HTR-8/SVneo (cell line): ENCODE measurements at places on chromosomes 2 and 18.

- no peak for DNase-seq
Observed at GRCh38 chr2:86552889-86553288, 10.4 kb downstream of the CHMP3 start.

GRCh38 chr2:48266698-48267097 lies 263.3 kb upstream of the STON1 start:
- DNase-seq, result no peak

GRCh38 chr2:204470621-204471196 lies 74.6 kb upstream of the PARD3B start:
- DNase-seq, result no peak

DNA sequence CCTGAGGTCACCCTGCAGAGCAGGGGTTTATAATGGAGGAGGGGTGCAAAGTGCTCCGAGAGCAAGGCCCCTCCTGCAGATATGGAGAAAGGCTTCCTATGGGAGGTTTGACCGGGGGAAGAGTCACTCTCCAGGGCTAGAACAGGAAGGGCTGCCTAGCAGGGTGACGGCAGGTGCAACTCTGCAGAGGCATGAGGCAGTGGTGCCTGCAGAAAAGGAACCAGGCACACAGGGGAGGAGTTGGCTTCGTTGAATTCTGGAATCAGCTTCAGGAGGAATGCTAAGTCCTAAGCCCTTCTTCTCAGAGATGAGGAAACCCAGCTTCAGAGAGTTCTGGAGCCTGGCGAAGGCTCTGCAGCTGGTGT lies 17.5 kb upstream of the HPCAL1 start:
- DNase-seq, result no peak

DNA sequence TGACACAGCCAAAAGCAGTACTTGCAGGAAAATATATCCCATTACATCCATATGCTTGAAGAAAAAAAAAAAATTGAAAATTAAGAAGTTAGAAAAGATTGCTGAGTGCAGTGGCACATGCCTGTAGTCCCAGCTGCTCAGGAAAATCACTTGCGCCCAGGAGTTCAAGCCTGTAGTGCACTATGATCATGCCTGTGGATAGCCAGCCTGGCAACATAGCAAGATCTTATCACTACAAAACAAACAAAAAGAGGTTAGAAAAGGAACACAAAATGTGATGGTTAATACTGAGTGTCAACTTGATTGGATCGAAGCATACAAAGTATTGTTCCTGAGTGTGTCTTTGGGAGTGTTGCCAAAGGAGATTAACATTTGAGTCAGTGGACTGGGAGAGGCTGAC lies 361.9 kb downstream of the NYAP2 start:
- no peak for DNase-seq

- no peak for DNase-seq
Observed at GRCh38 chr18:7870855-7871254, 303.7 kb downstream of the PTPRM start.

DNA sequence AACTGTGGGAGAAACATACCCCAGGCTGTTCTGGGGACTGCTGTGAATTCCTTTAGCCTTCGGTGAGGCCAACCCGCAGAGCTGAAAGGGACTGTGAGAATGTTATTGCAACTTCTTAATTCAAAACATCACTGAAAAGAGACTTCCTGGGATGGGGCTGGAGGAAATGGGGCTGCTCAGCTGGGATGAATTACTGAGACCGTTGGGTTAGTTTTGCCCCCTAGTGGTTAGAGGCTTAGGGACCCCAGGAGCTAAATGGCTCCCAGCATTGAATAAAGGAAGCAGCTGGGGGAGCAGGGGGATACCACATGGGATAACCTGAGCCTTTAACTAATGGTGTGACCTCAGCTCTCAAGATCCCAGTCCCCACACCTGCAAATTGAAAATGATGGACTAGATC lies 941.1 kb upstream of the FANCL start:
- DNase-seq, result peak; percentile 10

GRCh38 chr18:75544496-75544895 lies 117.0 kb upstream of the SMIM21 start:
- no peak for DNase-seq

DNA sequence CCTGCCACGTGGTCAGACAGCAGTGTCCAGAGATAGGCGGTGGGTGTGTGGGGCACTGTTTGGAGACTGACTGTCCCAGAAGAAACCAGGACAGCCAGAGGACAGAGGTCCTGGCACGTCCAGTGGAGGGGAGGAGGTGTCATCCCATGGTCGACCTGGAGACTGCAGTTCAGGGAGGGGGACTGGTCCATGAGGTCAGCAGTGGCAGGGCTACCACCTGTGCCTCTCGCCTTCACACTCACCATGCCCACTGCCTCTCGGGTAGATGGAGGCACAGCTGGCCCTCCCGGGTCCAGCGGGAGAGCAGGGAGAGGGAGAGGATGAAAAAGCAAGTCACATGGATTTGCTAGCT lies 53.9 kb downstream of the INHBB start:
- no peak for DNase-seq

GRCh38 chr2:27914041-27914804 lies 23.7 kb downstream of the BABAM2 start:
- no peak for DNase-seq

- no peak for DNase-seq
Observed at GRCh38 chr2:133765658-133766057, 197.4 kb upstream of the NCKAP5 start.

DNA sequence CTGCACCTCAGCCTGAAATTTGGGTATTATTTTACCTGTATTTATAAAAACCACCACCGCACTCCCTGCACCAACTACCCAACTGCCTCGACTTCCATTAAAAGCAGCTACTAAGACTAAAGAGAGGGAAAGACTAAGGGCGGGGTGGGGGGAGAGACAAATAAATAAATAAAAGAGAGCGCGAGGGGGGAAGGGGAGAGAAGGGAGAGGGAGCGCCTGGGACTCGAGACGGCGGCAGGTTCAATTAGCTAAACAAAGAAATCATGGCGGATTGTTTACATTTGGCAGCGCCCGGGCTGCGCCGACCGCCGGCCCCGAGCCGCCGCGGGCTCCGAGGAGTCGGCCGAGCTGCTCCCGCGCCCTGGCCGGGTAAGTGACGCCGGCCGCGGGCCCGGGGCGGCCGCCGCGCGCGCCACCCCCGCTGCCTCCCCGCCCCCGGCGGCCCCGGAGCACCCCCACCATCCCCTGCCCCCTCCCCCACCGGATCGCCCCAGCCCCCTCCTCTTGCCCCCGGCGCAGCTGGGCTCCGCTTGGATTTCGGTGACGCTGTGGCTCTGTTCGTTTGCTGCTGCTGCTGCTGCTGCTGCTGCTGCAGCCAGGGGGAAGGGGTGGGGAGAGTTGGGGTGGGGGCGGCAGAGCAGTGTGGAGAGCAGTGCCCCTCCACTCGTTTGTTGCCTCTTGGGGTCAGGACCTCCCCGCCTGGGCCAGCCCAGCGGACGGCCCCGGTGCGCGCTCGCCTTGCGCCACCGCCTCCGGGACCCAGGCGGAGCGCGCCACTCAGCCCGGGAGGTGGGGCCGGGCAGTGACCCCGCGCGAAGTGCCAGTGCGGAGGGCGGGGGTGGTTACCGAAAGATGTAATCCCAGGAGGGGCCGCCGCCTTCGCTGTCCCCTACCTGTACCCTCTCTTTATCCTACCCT lies 187.2 kb upstream of the FANCL start:
- DNase-seq, result no peak

GRCh38 chr2:183125659-183126341 lies 1.6 kb downstream of the NUP35 start:
- DNase-seq, result no peak

GRCh38 chr2:180006231-180006630 lies 866 bp downstream of the CWC22 start:
- no peak for DNase-seq

- no peak for DNase-seq
Observed at GRCh38 chr2:174694196-174694878, 69.9 kb downstream of the CHRNA1 start.

GRCh38 chr2:24354395-24354794 lies 5.9 kb downstream of the ITSN2 start:
- no peak for DNase-seq

DNA sequence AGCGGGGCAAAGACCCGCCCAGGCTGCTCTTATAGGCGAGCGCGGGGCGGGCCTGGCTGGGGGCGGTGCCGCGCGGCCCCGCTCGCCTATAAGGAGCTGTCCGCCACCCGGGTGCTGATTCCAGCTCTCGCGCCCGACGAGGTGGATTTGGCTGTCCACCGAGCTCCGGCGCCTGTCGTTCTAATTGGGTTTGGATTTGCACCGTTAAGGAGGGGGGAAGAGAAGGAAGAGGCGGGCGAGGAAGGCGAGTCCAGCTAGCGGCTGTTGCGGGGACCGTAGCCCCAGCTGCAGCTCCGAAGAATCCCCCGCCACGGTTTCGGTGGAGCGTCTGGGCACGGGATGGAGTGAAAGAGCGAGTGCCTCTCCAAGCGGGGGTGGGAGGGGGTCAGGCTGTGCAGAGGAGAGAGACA lies at the start of gene CNTNAP5:
TSS of gene CNTNAP5 (plus strand) at position 117 of the 410 bp plus-strand sequence. CDS start 364 bp downstream, outside the sequence.
- DNase-seq, result no peak

DNA sequence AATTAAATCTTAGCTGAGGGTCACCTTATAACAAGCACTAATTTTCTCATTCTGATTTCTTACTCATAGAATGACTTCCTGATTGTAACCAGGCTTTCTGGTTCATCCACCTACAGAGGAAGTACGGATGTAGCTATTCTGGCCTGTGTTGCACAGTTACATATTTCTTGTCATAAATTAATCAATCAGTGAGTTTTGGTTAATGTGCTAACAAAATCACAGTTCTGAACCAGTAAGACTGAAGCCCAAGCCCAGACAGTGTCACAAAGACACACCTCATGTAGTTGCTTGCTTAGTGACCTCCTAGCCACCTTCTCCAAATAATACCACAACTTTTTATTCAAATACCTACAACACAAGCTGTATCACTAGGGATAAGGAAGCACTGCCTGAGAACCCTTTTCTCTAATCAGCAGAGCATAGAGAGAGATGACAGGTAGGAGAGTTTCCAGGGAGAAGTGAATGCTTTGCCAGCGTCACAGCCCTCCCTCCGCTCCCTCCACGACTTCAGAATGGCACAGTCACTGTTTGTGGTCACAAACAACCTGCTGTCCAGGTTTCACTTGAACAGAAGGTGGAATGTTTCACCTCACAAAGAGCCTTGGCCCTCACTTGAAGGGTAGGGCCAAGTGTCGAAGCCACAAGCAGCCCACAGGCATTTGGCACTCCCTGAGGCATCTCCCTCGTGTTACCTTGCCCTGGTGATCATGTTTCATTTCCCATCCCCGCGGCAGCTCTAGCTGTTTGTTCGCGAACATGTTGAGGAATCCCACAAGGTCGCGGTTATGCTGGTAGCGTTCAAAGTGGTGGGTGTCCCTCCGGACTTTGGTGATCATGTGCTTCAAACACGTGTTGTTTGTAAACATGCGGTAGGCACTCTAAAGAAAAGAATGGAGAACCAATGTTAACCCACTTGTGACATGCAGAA lies 120.8 kb upstream of the STK17B start:
- DNase-seq, result no peak

DNA sequence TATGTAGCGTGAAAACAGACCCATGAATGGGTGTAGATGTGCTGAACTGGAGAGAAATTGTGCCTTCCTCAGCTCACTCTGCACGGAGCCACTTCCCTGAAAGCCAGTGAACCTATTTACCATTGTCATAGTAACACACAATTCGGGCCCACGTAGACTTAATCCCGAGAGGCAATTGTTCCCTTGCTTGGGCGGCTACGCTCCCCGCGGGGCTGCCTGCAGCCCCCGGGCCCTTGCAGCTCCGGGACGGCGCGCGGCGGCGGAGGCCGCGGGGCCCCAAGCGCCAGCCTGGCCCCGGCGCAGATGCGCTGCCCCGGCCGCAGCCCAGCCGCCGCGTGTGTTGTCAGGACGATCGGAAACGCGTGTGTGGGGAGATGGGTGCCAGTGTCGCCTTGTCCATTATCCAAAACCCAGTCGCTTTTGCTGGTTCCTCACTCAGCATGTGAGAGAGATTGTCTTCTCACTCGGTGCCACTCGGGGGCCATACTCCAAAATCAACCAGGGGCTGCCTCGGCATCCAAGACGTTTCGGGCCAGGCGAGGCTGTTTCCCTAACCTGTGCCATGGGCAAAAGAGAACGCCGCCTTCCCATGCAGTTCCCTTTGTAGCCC lies 17.9 kb upstream of the LRRTM1 start:
- no peak for DNase-seq

GRCh38 chr2:237723602-237724001 lies 75.0 kb upstream of the RBM44 start:
- DNase-seq, result no peak

DNA sequence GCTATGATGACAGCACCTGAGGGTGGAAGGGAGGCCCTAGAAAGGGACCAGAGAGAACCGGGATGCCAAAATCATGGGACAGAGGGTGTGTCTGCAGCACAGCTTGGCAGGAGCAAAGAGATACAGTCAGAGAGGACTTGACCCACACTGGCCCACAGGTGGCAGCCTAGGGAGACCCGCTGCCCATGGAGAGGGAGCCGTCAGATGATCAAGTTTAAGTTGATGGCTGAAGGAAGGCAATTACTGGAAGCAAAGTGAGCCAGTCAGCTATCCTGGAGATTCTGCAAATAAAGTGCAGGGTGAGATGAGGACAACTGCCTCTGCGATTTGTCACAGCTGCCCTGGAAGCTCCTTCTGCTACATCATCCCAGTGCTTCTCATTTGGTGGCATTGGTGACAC lies 74.0 kb downstream of the CMPK2 start:
- no peak for DNase-seq

GRCh38 chr2:40797120-40797519 lies 345.2 kb upstream of the SLC8A1 start:
- no peak for DNase-seq

GRCh38 chr18:32173654-32174053 lies 16.2 kb upstream of the MEP1B start:
- DNase-seq, result no peak

DNA sequence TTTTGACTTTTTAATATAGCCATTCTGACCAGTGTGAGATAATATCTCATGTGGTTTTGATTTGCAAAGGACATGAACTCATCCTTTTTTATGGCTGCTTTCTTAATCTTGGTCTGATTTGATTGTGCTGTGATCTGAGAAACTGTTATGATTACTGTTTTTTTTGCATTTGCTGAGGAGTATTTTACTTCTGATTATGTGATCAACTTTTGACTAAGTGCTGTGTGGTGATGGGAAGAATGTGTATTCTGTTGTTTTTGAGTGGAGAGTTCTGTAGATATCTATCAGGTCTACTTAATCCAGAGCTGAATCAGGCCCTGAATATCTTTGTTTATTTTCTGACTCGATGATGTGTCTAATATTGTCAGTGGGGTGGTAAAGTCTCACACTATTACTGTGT lies 16.8 kb downstream of the SP140L start:
- DNase-seq, result no peak

GRCh38 chr2:109516445-109517117 lies 97.2 kb downstream of the SEPTIN10 start:
- peak; percentile 89 for DNase-seq

DNA sequence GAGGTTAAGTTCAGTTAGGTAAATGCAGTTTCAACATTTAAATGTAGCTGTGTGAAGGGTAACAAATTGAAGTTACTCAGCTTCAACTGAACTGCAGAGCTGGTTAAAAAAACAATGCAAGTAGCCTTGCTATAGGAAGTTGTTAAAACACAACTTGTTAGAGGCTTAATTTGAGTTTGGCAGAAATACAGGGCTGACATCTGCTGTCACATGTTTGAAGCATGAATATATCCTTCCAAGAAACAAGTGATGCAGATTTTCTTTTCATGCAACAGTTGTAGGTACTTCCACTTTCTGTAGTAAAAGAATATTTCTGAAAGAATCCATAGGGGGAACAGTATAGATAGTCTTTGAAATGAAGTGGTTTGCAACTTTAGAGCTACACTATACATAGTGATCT lies 208.7 kb upstream of the RASGRP3 start:
- DNase-seq, result no peak

- DNase-seq, result no peak
Observed at GRCh38 chr2:11200651-11201050, 45.4 kb downstream of the SLC66A3 start.
